AG10803 (cell line): ENCODE measurements at places on chromosomes 2 and 18.

GRCh38 chr2:118320196-118320595 lies 231.9 kb downstream of the INSIG2 start:
- no peak for DNase-seq

- DNase-seq: no peak
Observed at GRCh38 chr18:48194591-48195181, 214.5 kb downstream of the ZBTB7C start.

GRCh38 chr2:97806738-97807618 lies 93.6 kb downstream of the ZAP70 start:
- DNase-seq: peak; percentile 70

GRCh38 chr18:40782453-40783130 lies 1172.4 kb upstream of the PIK3C3 start:
- no peak for DNase-seq

DNA sequence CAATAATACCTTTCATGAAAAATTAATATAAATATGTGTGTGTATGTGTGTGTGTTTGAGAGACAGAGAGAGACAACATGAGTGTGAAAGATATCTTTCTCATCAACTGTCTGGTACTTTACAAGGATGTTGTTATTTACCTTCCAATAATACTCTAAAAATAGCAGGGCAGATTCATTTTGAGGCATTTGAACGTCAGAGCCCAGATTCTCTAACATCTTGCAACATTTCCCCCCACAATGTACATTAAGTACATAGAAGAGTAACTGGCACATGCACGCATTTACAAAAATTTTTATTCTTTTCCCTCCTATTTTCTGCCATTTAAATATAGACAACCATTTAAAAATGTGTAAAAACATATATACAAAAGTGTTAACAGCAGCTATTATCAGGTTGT lies 100.9 kb downstream of the PID1 start:
- no peak for DNase-seq

DNA sequence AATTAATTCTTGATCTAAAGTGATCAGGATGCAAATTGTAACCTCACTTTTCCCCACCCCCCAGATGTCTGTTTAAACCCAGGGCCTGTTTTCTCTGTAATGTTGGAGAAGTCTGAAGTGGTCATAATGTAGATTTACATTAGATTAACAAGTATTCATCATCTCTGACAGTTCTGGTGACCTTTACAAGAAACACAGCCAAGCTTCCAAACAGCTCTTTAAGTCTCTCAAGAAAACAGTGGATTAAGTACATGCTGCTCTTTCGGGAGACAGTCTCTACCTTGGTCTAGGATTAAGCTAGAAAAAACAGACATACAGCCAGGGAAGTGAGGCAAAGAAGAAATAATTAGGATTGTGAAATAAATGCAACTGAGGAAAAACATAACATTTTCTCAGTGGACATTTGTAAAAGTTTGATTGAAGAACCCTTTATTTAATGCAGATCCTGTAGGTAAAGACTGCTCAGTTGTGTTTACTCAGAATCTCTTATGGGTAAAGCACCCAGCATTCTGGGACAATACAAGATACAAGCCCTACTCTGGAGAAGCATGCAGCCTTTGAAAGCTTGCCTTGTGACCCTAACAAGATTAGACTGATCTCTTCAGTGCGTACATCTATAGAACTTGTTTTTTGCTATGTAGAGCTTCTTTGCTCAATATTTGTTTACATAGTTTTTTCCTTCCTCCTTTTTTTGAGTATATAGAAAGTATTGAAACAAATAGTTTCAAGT lies 203.9 kb downstream of the PHLPP1 start:
- DNase-seq: no peak

GRCh38 chr2:36416370-36417165 lies 61.0 kb downstream of the CRIM1 start:
- DNase-seq: peak; percentile 35

DNA sequence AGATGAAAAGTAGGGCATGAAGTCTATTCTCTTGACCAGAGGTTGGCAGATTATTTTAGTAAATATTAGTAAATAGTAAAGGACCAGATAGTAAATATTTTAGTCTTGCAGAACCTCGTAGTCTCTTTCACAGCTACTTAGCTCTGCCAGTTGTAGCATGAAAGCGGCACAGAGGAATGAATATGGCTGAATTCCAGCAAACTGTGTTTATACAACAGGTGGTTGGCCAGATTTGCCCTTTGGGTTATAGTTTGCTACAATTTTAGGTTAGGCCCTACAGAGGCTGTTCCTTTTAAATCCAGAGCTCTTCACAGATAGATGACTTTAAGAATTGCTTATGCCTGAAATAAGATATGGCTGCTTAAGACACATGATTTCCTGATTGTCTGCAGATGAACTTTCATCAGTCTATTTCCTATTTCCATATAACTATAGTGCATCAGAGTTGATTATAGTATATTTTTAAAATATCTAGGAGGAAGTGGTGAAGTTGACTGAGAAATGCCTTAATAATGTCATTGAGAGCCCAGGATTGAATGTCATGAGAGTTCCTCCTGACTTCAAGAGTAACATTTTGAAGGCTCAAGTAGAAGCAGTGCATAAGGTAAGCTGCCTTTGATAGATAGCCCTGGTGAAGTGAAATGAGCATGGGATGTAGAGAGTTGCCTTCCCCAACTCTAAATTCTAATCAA lies 80.5 kb downstream of the TMEM185B start:
- no peak for DNase-seq

DNA sequence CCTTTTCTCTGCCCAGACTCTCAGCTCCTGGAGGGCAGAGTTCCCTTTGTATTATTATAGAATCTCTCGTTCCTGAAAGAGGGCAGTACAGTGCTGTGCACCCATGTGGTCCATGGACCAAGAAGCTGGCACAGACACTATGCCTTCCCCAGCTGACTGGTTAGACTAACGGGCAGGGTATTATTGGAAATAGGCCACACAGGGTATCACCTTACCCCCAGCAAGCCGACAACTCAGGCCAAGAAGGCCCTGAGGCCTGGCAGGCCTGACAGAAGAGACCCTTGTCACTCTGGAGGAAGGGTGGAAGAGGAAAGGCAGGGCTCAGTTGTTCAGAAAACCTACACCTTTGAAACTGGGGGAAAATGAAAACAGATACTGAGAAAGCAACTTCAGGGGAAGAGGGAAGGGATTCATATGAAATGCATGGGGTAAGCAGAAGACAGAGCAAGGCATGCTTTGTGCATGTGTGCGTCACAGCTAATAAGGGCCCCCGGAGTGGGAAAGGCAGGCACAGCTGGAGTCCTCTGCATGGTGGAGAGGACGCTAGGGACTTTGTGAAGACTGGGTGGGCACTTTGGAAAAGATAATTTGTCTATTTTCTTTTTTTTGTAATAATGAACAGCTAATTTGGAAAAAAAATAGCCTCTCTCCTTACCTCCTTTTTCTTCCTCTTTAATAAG lies 476.8 kb upstream of the CELF4 start:
- no peak for DNase-seq

DNA sequence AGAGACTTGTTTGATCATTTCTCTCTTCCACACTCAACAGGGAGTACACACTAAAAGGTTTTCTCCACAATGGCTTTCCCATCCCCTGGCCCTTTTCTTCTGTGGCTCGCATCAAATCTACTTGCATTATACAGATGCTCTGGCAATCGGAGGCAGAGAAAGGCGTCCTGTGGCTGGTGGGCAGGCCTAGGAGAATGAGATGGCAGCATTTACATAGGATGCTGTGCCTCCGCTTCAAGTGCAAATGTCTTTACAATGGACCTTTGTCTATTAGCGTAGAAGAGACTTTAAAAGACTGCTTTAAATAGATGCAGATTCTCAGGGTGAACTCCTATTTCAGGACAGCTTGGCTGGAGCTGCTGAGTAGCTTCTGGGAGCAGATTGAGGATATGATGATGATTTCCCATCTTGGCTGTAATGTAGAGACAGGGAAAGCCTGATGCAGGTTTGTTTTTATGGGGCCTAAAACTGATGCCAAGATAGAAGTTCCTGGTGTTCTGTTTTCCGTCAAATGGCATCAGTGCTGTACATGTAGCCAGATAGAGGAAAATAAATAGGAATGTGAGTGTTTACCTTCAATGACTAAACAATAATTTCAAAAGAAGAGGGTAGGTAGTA lies 423.4 kb downstream of the RND3 start:
- DNase-seq: no peak

GRCh38 chr2:84700006-84700405 lies 180.9 kb downstream of the TRABD2A start:
- DNase-seq: no peak

GRCh38 chr2:48589170-48589767 lies 28.4 kb upstream of the GTF2A1L start:
- peak; percentile 46 for DNase-seq

GRCh38 chr18:63997606-63998005 lies 27.7 kb downstream of the SERPINB8 start:
- DNase-seq: no peak

DNA sequence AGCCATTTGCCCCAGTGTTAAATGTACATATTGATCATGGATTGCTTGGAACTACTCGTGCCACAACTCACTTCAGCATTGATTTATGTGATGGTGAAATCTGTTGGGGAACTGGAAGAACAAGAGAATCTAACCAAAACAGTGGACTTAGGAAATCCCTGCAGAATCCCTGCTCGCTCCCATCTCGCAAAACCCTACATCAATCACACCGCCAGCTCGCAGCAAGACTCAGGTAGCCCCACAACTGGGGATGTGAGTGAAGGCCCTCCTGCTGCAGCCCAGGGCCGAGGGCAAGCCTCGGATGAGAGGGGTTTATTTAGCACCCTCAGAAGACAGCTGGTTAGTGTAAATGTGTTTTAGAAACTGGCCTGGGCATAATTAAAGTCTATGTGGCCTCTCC lies 171.6 kb downstream of the ANAPC1 start:
- DNase-seq: no peak

GRCh38 chr2:237264480-237265219 lies 149.3 kb downstream of the COL6A3 start:
- DNase-seq: peak; percentile 89

- no peak for DNase-seq
Observed at GRCh38 chr2:212022966-212023365, 515.6 kb downstream of the ERBB4 start.

- DNase-seq: no peak
Observed at GRCh38 chr2:106137731-106138521, 56.2 kb downstream of the UXS1 start.

- no peak for DNase-seq
Observed at GRCh38 chr2:114316532-114317300, 125.7 kb upstream of the DPP10 start.

GRCh38 chr18:79736230-79736629 lies 56.6 kb downstream of the CTDP1 start:
- DNase-seq: no peak

- no peak for DNase-seq
Observed at GRCh38 chr2:232666051-232666805, 30.9 kb upstream of the GIGYF2 start.

- DNase-seq: peak; percentile 95
Observed at GRCh38 chr2:186422226-186422625, 63.8 kb upstream of the ZC3H15 start.

- DNase-seq: no peak
Observed at GRCh38 chr18:78948707-78949106, 30.9 kb upstream of the SALL3 start.

DNA sequence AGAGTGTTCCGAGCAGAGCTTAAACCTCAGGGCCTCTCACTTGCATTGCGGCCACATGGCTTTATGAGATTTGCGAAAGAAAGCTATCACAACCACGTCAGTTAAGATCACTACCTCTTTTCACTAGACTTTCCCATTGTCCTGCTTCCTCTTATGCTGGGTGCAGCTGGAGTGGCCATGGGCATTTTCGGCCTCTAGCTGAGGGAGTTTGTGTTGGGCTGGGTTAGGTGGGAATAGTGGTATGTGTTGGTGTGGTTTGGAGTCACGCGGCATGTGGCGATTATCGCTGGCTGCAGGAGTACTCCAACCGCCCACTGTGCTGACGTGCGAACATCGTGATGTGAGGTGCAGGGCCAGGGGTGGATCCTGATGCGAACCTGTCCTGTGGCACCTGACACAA lies 27.1 kb downstream of the RALB start:
- no peak for DNase-seq

DNA sequence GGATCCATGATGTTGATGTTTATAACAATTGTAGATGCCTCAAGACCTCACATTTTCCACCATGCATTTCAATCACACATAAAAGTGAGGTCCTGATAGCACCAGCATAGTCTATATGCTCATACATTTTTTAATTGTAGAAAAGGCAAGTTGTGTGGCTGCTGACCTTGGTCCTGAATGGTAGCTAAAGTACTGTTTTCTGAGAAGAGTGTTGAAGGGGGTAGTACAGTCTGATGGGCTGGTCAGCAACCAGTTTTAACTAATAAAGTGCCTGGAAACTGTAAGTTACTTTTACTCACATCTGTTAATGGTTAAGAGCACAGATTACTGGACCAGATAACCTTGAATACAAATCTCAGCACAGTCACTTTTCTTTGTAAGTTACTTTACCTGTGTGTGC lies 15.9 kb downstream of the ZNF638 start:
- DNase-seq: peak; percentile 9

- DNase-seq: no peak
Observed at GRCh38 chr2:5665066-5665465, 27.1 kb upstream of the SOX11 start.

GRCh38 chr18:63237881-63238692 lies 81.5 kb downstream of the BCL2 start:
- DNase-seq: peak; percentile 91

GRCh38 chr2:63865159-63865799 lies 23.6 kb downstream of the UGP2 start:
- DNase-seq: peak; percentile 88

DNA sequence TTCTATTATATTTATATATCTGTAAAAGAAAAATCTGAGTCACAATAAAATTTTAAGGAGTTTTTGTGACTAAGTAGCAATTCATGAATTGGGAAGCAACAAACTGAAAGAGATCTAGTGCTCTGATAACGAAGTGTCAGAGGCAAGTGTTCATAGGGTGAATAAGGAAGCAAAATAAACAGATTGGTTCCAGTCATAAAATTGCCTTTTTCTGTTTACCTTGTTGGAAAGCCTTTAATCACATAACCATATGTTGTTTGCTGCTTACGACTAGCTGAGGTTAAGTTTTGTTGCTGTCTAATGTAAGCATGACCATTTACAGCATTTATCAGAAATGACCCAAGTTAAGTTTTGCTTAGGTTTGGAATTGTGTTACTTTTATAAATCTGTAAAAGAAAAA lies 358.9 kb downstream of the ARL6IP6 start:
- DNase-seq: no peak

DNA sequence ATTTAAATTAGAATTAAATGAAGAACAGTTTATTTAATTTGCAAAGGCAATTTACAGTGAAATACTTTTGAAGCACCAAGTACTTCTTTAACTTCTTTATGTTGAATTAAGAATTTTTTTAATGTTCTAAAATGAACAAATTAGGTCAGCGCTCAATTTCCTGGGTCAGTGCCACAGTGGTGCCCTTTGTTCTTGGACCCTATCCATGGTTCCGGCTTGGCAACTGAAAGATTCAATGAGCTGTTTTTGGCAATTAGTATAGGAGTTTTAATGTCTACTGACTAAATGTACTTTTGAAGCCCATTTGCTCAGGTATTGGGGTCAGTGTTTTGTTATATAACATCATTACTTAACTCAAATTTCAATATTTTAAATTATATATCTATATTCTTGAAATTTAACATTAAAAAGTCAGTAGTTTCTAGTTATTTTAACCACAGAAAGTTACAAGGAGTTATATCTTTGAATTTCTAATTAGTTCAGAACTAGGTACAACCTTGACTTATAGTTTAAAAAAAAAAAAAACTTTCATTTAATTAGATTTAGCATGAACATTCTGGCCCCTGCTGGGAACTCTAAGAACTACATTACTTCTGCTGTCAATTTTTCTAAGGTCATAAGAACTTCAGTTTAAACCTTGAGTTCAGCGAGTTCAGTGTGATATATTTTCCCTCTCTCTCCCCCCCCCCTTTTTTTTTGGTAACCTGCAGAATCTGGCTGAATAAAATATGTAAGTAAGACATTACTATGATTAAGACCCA lies 7.6 kb upstream of the MSTN start:
- peak; percentile 74 for DNase-seq
